ENCODE measurements at places on chromosomes 2 and 18.

- no peak for DNase-seq
Measured at GRCh38 chr18:48711651-48712486, 173.0 kb downstream of the CTIF start.

- DNase-seq: no peak
Measured at GRCh38 chr18:54783139-54783538, 45.1 kb upstream of the RAB27B start.

DNA sequence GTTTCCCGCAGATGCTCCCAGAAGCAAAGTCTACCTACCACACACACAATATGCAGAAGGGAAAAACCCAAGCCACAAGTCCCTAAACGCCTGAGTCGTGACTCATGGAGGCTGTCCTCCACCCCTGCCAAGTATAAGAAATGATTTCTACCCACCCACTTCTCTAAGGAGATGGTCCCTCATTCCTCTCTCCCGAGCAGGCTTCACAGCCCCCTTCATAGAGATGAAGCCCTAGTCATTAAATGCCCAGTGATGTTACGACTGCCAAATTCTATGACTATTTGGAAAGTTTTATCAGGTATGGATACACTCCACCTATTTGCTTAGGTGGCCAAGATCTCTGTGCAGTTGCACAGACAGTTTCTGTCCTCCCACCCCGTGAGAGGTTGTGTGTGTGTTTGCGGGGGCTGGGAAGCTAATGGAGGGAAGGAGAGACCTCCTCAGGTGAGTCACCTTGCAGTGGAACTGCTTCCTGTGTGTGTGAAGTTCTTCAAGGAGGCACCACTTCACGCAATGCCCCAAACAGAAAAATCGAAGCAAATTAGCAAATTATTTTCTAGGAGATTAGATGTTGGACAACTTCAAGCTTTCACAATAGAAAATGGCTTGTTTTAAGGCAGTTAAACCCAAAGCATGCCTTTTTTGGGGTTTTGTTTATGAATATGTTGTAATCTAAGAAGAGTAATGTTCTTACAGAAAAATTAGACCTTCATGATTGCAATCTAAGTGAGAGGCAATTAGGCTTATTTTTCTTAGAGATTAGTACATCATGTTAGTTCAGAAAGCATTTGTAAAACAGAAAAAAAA is 175.2 kb downstream of the TGIF1 start:
- DNase-seq: no peak

DNA sequence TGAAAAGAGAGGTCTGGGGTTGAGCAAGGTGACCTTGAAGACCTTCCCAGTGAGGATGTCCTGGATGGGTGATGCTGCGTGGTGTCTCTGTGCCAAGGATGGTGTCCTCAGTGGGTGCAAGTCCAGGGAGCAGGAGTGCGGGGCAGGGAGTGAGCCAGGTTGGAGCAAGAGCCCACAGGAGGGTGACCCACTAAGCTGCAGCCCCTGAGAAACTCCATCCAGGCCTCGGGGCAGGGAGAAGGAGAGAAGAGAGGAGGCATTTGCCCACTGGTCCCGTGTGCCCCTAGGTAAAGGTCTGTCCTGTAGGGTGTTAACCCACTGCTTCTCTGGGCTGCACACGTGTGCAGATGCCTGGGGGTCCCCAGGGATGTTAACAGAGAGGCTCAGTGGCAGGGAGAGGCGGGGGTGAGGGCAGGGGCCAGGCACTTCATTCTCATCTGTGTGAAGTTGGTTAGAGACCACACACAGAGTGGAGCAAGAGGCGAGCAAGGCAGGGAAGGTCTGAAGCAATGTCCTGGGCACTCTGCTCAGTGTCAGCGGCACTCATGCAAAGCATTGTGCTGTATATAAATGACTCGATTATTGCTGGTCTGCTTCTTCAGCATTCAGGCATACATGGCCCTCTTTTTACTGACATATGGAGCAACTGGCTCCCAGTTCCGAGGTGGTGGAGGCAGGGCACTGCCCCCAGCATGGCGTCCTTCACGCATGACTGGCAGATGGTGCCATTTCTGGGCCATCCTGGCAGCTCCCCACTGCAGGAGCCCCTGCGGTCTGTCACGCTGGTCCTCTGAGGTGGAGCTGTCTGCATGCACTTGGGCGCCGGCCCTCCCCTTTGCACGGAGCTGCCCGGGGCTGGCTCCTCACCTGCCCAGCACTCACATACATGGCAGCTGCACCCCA is 117.2 kb upstream of the HS6ST1 start:
- DNase-seq: no peak

DNA sequence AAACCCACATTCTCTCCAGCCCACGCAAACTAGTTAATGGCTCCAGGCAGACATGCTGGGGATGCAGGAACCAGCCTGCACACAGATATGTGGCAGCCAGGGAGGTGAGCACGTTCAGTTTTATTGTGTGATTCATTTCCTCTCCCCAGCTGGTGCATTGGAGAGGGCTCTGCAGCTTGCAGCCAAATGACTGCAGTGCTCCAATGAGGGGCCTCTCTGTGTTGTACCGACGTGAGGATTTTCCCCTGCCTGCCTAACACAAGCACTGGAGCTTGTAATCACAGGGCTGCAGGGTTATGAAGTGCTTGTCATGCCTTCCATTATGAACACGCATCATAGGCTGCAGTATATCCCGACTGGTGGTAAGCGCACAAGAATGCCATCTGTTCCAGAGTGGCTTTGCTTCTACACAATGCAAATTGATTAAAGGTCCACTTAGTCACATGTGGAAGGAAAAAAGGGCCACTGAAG is 92.3 kb upstream of the THUMPD2 start:
- no peak for DNase-seq

DNA sequence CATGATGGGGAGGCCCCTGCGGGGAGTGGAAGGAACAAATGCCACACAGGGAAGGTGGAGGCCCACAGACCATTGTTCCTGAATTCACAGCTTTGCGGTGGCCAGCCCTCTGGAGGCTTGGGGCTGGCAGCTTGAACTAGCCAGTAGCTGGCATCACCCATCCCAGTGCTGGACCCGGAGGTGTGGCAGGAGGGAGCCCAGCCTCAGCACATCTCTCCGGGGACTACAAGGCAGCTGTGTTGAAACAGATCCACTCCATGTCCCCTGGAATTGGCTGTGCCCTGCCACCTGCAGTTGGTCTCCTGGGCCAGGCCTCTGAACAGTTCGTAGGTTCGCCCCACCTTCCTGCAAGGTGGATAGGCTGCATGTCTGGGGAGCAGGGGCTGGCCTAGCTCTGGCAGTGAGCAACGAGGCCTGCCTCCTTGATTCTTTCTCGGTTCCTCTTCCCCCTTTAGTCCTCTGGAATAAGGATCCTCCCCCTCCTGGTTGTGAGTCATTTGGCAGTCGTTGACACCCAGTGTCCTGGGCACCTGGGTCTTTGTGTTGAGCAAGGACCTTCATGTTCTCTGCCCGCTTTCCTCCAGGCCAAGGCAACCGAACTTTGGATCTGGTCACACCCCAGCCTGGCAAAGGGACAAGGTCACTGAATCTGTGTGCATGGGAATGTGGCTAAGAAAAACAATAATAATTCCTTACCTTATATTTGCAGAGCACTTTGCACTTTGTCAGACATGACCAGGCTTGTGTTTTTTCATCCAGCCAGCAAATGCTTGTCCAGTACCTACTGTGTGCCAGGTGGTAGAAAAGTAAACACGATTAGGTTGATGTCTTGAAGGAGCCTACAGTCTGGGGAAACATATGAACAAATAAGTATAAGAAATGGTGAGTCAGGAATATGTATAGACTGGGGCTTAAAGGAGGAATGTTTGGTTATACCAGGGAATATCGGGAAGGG is 55.0 kb upstream of the MCFD2 start:
- no peak for DNase-seq

GRCh38 chr2:200350850-200351285 is 44.4 kb downstream of the SPATS2L start:
- no peak for DNase-seq

DNA sequence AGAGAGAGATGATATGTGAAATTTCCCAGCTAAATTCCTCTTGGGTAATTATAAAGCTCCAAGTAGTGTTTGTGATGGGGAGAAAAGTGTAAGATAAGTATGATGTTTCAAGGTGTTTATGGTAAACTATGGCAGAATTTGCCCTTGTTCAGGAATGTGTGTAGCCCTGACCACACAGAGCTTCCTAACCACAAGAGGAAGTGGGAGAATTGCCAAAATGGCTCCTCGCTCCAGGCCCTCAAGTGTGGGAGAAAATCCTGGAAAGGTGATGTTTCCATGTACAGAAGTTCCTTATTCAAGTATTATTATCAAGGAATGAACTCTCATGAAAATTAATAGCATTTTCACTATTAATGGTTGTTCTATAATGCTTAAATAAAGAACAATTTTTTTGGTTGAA is 878.3 kb downstream of the TDRD15 start:
- no peak for DNase-seq

- no peak for DNase-seq
Measured at GRCh38 chr2:74373985-74374384, 6.1 kb downstream of the DCTN1 start.

DNA sequence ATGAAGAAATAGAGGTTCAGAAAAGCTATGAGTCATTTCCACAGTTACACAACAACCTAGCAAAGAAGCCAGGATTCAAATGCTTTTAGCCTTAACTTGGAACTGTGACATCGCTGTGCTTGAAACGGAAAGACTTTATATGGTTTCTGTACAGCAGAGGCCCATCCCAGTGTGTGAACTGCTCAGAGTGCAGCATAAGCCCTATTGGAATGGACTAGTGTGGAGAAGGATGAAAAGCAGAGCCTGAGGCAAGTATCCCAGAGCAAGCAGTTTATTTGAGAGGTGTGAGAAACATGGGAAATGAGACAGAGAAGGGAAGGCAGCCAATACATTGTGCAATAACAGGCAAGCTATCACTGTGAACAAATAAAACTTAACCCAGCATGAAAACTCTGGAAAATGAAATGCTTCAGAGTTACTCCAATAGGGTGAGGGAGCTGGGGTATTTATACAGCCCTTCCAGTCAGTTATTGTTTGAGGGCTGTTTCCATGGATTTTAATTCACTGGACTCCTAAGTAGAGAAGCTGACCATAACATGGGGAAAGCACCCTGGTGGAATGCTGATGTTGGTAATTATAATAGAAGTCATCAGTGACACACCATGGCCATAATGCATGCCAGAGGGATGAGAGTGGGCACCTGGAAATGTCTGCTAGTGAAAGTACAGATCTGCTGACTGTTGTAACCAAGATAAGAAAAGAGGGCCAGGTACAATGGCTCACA is 254.0 kb upstream of the POU3F3 start:
- DNase-seq: no peak

GRCh38 chr18:79069717-79070151 is 540 bp downstream of the ATP9B start:
- DNase-seq: no peak

- no peak for DNase-seq
Measured at GRCh38 chr2:105321875-105322646, 7.5 kb downstream of the TGFBRAP1 start.

GRCh38 chr18:54197747-54198411 is 26.6 kb downstream of the MBD2 start:
- no peak for DNase-seq

DNA sequence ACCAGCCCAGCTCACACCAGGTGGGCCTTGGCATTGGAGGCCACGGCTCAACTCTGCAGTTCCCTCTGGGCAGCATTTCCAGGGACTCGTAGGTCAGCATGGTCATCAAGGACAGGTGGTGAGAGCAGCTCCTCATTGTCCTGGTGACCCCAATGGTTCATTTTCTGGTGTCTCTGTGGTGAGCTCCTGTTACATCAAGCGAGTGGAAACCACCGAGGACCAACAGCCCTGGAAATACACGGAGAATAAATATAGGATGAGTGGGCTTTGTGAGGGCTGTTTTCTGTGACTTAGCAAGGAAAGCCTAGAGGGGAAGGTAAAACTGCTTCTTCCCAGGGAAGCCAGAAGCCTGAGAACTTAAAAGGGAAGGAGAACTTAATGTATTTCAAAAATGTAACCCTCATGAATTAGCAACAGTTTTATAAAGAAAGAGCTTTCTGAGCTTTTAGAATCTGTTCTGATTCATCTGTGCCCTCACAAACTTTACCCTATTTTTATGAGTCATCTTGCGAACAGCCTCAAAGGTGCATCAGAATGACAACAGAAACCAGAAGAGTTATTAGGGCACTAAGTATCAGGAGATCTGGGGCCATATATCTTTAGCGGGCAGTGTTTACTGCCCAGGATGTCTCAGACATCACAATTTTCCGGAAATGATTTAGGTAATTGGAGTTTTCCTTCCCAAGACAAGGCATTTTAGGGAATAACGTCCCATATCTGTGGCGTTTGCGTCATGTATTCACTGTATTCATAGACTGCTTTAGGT is 18.7 kb downstream of the C2orf92 start:
- no peak for DNase-seq

DNA sequence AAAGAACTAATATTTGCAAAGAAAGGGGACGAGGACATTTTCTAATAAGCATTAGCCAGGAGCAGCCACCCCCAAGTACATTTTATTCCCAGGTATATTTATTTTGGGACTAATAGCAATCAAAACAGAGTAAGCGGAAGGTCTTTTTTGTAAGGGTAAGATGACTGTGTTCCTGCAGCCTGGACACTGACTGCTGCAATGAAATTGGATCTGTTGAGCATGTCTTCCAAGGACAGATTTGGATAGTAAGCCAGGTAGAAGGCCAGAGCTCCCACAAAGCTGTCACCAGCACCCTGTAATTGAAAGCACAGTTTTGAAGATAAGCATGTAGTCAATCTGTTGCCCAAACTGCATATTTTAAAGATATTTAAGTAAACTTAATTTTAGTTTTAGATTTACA is 10.0 kb downstream of the MRPL33 start:
- no peak for DNase-seq

GRCh38 chr2:73081181-73081671 is 9.7 kb upstream of the SFXN5 start:
- no peak for DNase-seq

GRCh38 chr18:45023519-45023918 is 342.8 kb downstream of the SETBP1 start:
- no peak for DNase-seq

DNA sequence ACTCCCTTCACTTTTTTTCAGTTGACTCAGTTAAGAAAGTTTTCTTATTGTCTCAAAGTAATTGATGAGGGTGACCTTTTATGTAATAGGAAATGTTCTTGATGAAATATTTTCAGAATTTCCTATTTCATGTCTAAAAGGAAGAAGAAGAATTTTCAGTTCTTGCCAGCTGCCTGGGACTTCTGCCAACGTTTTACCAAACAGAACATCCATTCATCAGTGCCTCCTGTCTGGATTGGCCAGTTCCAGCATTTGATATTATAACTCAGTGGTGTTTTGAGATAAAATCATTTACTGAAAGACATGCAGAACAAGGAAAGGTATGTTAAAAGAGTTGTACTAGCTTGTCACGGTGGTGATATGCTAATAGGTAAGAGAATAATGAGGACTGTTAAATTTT is 104.7 kb upstream of the MYO3B start:
- DNase-seq: no peak

DNA sequence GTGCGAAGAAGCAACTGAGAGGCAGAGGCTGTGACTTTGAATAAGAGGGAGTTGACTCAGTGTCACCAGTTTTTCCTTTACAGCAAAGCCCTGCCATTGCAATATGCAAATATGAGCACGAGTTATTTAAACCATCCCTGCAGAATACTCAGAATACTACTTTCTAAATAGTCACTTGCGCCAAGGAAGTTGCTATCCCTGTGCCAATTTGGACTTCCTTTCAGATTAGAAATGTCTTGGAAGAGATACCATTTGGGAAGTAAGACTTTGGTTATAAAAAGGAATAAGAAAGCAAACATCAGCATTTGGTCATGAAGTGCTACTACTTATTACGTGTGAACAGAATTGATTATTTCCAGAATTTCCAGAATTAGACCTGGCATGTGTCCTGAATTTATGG is 151.8 kb upstream of the MYT1L start:
- DNase-seq: no peak

Data from activated naive CD4-positive, alpha-beta T cell (primary cell).